ENCODE measurements at places on chromosomes 2 and 18.

GRCh38 chr2:28558158-28558820, 62.4 kb downstream of the PLB1 start:
- no peak for DNase-seq

GRCh38 chr2:181573140-181573736, 83.7 kb downstream of the CERKL start:
- DNase-seq = no peak

DNA sequence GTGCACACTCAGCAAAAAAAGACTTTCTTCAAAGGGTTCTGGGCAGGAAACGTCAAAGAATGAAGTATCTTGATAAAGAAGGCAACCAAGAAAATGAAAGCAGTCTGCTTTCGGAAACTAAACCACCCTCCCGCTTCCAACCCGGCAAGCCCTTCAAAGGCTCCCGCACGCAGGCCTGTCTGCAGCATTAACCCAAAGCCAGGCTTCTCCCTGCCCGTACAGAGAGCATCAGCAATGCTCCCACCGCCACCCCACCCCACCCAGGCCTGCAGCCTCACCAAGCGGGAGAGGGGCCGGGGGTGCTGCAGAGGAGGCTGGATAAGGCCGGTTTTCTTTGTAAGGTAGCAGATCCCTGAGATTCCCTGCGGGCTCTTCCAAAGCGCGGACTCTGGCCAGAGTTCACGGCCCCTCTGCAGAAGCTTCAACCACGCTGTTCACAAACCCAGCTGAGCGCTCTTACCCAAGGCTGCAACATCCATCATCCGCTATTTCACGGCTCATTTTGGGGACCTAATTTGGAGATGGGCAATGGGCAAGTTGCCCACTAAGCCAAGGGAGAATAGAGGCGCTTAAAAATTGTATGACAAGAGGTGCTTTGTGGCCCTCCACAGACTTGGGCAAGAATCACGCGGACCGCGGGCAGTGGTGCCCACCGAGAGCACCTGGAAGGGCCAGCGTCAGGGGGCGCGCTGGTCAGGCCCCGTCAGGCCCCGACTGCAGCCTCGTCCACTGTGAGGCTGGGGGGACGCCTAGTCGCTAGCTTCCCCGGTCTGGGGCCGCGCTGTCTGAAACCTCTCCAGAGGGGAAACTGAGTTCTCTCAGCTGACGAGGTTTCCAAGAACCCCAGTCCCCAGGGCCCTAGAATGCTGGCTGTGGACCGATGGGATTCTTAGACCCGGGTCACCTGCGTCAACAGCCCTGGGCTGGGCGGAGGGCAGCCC, 225.4 kb upstream of the ID2 start:
- peak; percentile 58 for DNase-seq

DNA sequence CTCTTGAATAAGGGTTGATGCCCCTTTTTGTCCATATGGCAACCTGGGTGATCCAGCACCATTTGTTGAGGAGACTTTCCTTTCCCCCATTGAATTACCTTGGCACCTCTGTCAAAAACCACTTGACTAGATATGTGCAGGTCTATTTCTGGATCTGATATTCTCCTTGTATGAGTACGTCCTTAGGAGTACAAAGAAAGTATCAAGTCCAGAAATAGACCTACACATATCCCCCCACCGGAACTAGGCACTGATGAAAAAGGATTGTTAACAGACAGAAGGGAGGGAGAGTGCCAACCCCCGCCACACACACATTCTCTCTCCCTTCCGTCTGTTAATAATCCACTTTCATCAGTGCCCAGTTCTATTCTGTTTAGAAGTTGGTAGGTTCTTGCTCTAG, 225.0 kb downstream of the TMEM163 start:
- DNase-seq = no peak

DNA sequence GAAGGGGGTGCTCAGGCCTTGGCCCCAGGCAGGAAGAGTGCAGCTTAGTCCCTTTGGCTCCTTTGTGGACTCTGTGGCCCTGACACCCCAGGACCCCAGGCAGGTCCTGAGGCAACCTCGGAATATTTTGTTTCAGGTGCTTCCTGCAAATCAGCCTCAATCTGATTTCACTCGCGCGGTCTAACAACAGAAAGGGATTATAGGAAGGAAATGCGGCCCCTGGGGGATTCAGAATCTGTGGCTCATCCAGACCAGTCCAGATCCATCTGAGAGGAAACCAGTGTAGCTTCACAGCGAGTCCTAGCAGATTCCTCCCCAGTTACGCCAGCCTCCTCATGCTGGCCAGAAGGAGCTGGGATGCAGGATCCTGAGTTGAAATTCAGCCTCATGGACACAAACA, 59.5 kb upstream of the YWHAQ start:
- DNase-seq = no peak

DNA sequence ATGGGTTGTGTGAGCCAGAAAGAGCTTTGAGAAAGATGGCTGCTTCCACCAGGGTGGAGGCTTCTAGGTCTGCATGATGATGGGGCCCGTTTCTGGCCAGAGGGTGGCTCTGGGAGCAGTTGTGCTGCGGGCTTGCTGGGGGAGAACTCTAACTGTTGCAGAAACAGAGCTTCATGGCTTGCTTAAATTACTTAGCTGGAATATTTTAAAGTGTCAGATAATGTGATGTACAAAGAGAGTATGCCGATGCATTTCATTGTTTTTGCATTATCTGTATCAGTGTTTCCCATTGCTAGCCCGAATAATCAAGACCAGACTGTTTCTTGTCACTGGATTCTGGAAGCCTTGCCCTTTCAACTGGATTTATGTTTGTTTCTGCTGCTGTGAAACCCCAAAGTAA, 6.3 kb upstream of the DRC1 start:
- DNase-seq = no peak

DNA sequence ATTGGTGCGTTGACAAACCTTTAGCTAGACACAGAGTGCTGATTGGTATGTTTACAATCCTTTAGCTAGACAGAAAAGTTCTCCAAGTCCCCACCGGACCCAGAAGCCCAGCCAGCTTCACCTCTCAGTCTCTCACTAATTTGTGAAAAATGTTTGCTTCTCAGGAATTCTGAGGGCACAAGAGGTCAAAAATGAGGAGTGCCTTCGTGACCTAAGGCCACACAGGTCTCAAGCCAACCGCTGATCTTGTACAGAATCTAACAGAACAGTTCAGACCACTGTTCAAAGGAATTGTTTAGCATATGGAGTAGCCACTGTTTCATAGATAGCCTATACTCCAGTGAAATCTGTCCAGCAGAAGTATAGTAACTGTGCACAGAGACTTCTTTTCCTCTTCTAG, 29.8 kb upstream of the LRRC30 start:
- DNase-seq = no peak

DNA sequence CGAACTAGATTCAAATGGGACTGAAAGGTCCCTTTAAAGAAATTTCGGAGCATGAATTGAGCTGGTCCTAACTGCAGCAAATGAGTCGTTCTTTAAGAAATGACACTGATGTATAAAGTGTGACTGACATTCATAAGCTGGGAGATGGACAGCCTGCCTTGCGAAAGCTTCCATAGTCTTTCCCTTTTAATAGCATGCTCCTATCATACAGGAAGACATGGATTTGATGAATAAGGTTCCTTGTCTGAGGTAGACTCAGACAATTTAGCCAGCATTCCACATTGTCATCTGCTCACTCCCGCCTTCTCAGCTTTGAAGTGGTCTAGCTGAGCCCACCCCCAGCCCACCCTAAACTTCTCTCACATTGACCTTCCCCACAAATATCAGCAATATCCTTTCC, 264.9 kb downstream of the TSN start:
- DNase-seq = no peak

DNA sequence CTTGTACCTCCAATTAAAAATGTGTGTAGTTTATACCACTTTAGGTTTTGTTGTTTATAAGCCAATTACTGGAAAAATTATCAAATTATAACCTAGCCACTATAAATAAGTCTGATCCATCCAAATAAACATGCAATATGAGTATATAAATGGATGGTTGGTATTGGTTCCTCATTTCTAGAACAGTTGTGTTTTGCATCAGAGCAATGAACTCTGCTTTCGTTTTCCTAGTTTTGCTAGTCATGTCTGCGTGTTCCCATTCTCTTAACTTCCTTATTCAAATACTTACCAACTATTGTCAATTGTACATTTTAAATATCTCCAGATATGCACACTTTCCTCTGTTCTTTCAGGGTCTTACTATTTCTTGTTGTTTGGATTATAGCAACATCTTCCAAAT, 641.7 kb downstream of the NR4A2 start:
- no peak for DNase-seq

DNA sequence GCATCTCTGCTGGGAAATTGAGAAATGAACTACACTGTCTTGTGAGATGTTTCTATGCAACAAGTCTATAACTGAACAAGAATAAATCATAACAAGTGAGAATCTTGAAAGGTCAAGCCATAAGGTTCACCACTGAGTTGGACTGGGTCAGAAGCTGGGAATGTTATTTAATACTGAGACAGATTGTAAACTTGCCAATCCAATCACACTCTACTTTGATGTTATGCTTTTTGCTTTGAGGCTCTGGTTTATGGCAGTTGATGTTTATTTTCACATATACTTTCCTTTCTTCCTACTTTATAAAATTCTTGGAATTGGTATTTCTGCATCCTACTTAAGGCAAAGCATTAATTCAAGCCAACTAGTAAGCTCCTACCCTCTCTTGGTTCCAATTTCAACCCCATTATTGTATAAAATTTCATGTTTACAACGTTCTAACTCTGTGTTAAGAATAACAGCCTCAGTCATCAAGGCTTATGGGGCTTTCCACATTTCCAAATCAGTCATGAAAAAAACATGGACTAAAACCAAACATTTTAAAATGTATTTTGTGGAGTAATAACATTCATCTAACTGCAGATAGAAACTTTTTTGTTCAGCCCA, 533.4 kb downstream of the NYAP2 start:
- no peak for DNase-seq

DNA sequence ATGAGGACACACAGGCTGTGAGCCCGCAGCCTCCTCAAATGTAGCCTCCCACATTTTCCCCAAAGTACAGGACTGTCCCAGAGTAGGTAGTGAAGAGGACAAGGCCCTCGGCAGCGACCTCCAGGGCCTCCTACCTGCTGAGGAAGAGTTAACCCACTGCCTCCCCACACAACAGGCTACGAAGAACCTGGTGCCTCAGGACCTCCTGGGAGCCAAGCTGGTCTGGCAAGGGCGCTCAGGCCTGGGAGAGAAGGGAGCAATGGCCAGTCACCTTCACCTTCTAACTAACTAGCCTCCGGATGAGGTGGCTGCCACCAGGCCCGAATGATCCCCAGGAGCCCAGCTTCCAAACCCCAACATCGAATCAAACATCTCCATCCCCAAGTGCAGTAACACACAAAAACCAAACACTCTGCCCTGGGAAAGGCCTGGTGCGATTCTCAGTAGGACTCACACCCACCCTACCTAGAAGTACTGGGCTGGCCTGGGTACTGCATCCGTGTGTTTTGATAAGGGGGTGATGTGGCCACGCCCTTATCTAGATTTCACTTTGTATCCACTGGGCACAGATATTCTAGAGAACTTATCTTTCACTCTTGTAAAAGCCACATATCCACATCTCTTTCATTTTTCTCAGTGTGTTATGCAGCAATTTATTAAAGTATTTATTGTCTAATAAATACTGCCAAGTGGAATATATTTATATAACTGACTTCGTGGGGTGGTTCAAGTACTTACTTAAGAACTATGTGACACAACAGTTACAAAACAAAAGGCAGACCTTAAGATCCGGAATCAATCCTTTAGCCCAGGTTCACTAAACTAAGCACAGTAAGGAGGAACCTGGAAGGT, 9.7 kb downstream of the ERFE start:
- no peak for DNase-seq

- no peak for DNase-seq
Observed at GRCh38 chr2:177314722-177315264, 50.3 kb upstream of the NFE2L2 start.

- DNase-seq = no peak
Observed at GRCh38 chr2:189676471-189676870, 2.0 kb downstream of the ANKAR start.

DNA sequence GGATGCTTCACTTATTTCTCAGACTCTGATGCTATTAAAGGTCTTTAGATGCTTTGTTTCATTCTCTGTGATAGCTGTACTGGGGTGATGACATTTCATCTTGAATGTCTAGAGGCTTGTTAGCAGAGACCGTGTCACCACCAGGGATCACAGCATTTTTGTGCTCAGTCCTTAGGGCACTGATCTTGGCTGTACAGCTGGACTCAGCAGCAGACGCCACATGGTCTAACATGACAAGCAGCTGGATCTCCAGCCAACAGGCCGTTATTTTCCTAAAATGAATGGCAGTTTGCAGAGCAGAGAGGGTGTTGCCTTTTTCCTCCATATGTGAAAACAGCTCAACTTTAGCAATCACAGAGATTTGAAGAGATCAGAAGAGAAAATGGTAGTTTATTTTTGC, 491.8 kb downstream of the CDH2 start:
- no peak for DNase-seq

DNA sequence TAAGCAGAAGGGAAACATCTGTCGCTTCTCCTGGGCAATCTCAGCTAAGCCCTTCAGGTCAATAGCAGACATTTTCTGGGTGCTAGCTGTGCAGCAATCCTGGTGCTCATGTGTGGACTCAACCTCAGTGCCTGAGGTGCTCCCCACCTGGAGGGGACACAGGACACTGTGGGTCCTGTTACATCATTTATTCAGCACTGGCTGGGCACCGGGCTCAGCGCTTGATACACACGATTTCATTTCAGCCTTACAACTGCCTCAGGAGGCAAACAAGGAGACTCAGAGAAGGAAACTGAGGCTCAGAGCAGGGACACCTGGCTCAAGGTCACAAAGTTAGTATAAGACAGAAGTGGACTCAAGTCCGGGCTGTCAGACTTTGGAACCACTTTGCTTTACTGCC, 46.7 kb downstream of the MARCO start:
- no peak for DNase-seq

GRCh38 chr18:12532661-12533060, 124.9 kb downstream of the PRELID3A start:
- no peak for DNase-seq

GRCh38 chr2:129754831-129755230, 224.6 kb upstream of the RAB6C start:
- DNase-seq = no peak

DNA sequence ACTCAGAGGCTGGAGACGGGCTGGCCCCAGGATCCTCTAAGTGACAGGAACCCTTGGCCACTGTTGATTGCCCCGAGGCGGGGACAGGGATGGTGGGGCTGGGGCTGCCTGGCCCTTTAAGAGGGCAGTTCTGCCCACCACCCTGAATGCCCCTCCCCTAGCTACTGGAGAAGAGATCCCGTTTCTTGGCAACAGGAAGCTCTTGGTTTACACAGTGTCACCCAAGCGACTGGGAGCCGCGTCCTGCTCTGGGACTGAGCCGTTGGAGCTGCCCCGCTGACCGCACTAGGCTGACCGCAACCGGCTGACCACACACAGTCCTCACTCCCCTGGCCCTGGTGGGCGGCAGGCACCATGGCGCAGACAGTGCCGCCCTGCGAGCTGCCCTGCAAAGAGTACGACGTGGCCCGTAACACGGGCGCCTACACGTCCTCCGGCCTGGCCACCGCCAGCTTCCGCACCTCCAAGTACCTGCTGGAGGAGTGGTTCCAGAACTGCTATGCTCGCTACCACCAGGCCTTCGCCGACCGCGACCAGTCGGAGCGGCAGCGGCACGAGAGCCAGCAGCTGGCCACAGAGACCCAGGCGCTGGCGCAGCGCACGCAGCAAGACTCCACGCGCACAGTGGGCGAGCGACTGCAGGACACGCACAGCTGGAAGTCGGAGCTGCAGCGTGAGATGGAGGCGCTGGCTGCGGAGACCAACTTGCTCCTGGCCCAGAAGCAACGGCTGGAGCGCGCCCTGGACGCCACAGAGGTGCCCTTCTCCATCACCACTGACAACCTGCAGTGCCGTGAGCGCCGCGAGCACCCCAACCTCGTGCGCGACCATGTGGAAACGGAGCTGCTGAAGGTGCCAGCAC, at the start of gene TEKT4:
Gene TEKT4, plus strand, starts transcription at position 205 of the 862 bp plus-strand sequence. Its CDS starts 150 bp downstream, at position 355.
- no peak for DNase-seq

Data from stimulated activated CD4-positive, alpha-beta T cell treated with anti-CD3 and anti-CD28 coated beads, Interleukin-2, amount 100 ng/mL, for 24 hours (primary cell).